ENCODE measurements at places on chromosomes 5 and 9.

DNA sequence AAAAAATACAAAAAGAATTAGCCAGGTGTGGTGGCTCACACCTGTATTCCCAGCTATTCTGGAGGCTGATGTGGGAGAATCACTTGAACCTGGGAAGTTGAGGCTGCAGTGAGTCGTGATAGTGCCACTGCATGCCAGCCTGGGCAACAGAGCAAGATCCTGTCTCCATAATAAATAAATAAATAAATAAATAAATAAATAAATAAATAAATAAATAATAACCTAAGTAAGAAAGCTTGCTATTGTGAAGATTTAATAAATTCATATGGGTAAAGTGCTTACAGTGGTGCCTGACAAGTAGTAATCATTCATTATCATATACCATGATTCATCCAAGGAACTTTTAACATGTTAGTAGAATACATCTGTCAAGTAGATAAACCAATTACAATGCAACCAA lies 13.4 kb downstream of the SVEP1 start:
- no peak for DNase-seq

GRCh38 chr9:23941051-23941450 lies 115.0 kb upstream of the ELAVL2 start:
- no peak for DNase-seq

GRCh38 chr9:4657426-4658159 lies 4.5 kb upstream of the PLPP6 start:
- no peak for DNase-seq

DNA sequence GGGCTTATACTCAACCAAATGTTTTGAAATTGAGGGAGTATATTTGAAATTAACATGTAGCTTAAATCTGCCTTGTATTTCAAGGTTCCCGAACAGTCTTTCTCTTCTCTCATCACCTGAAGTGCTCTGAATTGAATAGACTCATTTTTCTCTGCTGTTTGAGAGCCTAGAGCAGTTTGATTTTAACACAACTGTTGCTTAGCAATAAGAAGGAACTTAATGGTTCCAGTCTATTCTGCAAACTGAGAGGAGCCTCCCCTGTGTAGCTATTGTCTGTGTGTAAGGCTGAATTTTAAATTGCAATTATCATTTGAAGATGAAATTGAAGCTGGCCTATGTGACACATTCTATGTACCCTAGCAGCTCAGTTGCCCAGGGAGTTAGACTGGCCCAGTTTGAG lies 87.1 kb upstream of the CKMT2 start:
- no peak for DNase-seq

DNA sequence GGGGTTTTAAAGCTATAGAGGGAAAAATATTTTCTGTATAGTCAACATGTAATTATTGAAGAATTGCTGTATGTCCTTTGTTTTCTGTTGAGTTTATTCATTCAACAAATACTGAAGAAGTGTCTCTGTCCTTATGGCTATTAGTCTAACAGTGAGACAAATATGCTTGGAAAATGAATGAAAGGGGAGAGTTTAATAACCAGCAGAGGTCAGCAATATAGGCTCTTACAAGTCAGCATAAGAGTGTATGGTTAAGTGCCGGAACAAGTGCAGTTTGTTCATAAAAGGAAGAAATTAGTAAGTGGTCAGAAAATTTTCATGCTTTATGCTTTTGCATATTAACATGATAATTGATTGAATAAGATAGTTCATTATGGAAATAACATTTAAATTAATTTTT lies 3.6 kb downstream of the SCAMP1 start:
- DNase-seq: no peak

DNA sequence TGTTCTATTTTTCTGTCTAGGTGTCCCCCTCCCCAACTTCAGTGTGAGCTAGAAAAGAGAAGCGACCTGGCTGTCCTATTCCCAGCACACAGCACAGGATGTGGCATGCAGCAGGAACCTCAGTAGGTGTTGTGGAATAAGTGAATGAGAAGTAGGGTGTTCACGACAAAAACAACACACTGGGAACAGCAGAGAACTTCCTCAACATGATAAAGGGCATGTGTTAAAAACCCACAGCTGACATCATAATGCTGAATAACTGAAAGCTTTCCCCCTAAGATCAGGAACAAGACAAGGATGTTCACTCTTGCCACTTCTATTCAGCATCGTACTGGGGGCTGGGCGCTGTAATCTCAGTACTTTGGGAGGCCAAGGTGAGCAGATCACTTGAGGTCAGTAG lies 155.6 kb upstream of the ZNF618 start:
- DNase-seq: no peak

GRCh38 chr5:30099634-30100033 lies 1093.9 kb upstream of the CDH6 start:
- DNase-seq: no peak

DNA sequence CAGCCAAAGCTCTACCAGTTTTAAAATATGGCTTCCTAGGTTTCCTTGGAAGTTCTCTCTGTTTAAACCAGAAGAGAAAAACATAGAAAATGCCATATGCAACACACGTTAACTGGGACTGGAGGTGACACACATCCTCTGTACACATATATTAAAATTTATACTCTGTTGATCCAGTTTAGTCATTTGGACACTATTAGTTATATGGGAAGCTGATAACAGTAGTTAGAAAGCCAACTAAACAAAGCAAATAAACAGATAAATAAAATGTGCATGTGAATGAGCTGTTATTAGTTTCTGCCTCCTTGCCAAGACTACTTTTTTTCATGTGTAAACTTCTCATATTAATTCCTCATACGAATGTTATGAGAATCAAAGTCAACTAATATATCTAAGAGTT lies 1249.2 kb upstream of the CDH6 start:
- no peak for DNase-seq

DNA sequence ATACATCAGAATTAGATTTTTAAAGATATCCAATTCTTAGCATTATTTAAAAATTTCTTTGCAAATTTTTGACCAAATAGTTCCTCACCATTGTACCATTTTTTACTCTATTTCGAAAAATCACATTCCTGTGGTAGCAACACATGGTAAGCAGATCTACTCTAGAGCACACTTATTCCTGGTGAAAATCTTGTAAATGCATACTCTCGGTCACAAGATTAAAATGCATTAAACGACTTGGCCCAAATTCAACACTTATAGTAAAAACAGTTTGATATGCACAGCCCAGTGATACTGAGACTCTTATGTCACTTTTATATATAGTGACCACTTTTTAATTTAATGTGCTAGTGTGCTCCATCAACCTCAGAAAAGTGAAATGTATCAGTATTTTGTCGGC lies 208.8 kb upstream of the TARS1 start:
- DNase-seq: peak; percentile 52

- no peak for DNase-seq
Measured at GRCh38 chr9:118674942-118675341, 694.3 kb downstream of the BRINP1 start.

GRCh38 chr5:131491749-131492148 lies 143.3 kb downstream of the RAPGEF6 start:
- peak; percentile 14 for DNase-seq

- no peak for DNase-seq
Measured at GRCh38 chr9:135924628-135925338, 17.4 kb upstream of the CAMSAP1 start.

DNA sequence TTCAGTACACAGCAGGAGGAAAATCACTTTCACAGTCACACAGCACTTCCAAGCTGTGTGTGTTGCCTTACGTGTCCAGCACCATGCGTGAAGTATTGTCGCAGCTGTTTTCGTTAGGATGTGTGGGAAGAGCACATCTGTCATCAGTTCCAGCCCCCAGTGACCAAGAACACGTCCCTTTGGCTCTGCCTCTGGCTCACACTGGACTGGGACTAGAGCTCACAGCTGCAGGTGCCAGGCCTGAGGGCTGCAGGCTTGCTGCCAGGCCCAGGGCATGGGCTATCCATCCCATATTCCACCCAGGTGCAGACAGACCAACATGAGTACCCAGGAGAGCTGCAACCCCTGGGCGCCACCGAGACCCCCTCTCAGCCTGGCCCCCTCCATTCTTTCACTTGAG lies 60.5 kb upstream of the ANKRD33B start:
- DNase-seq: no peak

GRCh38 chr5:10538103-10538788 lies 25.6 kb upstream of the ANKRD33B start:
- no peak for DNase-seq

DNA sequence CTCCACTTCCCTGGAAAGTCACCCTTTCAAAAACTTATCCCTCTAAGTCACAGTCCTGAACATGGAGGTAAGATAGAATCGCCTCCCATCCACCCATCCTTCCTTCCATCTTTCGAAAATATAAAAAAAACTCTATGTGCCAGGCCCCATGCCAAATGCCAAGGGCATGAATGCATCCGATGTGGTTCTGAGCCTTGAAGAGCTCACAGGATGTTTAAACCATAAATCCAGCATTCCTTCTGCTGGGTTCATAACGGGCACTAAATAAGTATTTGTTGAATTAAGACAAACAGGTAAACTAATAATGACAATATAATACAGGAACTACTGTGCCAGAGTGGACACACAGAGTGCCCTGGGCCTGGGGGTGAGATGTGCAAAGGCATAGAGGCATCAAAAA lies 147.3 kb downstream of the TTLL11 start:
- peak; percentile 85 for DNase-seq

- DNase-seq: peak; percentile 48
Measured at GRCh38 chr5:159316519-159317383, 13.5 kb downstream of the IL12B start.

- DNase-seq: no peak
Measured at GRCh38 chr5:173015598-173016455, 32.3 kb downstream of the ATP6V0E1 start.

- no peak for DNase-seq
Measured at GRCh38 chr5:159405611-159406031, 75.3 kb upstream of the IL12B start.

GRCh38 chr5:12480487-12480886 lies 576.2 kb upstream of the CTNND2 start:
- DNase-seq: no peak

GRCh38 chr5:94900006-94900505 lies 281.6 kb downstream of the SLF1 start:
- DNase-seq: no peak

Data from EL (cell line).